SK-N-DZ (cell line): ENCODE measurements at places on chromosomes 16 and 17.

DNA sequence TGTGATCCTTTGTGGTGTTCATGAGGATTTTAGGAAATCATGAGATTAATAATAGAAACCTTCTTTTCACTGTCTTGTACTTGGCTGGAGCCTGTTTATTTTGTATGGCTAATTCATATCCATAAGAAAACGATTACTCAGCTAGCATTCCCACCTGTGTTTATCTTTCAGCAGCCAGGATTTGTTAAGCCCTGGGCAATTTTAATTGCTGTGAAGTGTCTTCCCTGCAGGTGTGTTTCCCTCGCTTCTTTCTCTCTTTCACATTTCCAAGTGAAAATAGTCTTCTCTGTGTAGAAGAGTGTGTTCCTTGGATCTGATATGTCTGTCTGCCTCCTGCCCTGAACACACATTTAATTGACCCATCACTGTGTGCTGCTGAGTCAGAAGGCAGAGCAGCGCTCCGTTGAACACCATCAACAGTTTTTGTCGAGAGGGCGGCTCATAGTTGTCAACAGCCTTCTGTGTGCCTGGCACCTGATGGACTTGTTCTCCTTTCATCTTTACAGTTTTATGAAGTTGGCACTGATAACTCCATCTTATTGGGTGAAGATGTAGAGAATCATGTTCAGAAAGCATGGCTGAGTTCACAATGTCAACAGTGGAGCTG, 83.2 kb downstream of the SPECC1 start:
- no peak for DNase-seq

GRCh38 chr17:56577190-56577842, 16.2 kb upstream of the NOG start:
- no peak for DNase-seq

GRCh38 chr17:55307879-55308278, 43.1 kb downstream of the HLF start:
- no peak for DNase-seq

DNA sequence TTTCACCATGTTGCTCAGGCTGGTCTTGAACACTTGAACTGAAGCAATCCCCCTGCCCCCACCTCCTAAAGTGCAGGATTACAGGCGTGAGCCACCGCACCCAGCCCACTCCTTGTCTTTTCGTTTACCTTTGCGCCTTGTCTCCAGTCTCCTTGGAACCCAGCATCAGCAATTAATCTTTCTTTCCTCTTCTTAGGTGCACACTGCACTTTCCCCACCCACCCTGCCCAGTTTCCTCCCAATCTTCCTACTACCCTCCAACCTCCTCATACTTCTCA, 1.5 kb upstream of the CLDN7 start:
- no peak for DNase-seq

DNA sequence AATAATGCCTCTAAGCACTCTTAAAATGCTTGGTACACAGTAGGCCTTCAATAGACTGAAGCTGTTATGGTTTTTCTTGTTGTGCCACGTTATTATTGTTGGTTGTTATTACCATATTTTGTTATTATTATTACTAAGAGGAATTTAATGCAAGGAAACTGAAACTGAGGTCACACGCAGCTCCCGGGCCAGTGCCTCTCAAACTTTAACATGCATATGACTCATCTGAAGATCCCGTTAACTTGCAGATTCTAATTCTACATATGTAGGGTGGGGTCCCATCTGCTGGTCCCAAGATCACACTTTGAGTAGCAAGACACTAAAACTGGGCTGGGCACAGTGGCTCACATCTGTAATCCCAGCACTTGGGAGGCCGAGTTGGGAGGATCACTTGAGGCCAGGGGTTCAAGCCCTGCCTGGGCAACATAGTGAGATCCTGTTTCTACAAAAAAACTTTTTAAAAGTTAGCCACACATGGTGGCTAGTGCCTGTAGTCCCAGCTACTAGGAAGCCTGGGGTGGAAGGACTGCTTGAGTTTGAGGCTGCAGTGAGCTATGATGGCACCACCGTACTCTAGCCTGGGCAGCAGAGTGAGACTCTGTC, 888 bp downstream of the ACSM5 start:
- no peak for DNase-seq

DNA sequence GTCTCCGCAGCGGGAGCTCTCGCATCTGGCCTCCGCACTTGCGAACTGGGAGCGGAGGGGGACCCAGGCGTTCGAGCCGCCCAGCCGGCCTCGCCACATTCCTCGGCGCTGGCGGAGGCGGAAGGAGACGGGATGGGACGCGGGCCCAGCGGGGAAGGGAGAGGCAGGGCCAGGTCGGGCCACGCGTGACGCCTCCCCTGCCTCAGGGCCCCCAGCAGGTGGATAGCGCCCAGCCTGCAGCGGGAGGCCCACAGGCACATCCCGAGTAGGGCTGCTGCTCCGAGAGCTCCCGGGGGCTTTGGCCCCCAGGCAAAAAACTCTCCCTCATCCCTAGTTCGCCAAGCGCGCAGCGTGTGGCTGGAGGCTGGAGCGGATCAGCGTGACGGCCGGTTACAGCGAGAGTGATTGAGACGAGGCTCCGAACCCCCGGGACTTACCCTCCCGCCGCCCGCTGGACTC, 800 bp downstream of the PLEKHH3 start:
- no peak for DNase-seq

- DNase-seq = no peak
These were observed 68.4 kb upstream of the ELAC2 start for GRCh38 chr17:13086142-13086769.
